ENCODE measurements at places on chromosomes 4 and X.

DNA sequence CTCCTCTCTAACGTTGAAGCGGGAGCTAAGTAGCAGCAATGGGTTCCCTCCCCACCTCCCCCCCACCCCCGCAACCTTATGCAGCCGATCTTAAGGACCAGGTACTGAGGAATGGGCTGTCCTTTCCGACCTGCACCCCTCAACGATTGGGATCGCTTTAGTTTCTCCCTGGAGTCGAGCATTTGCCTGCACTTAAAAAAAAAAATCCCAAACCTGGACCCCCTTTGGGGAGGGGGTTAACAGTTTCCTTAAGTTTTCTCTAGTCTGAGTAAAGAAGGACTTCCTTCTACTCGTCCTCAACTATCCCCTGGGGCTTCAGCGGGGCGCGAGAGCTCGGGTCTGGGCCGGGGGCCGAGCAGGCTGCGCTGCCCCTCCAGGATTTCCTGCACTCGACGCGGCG lies 25.7 kb upstream of the BCORL1 start:
- no peak for DNase-seq

DNA sequence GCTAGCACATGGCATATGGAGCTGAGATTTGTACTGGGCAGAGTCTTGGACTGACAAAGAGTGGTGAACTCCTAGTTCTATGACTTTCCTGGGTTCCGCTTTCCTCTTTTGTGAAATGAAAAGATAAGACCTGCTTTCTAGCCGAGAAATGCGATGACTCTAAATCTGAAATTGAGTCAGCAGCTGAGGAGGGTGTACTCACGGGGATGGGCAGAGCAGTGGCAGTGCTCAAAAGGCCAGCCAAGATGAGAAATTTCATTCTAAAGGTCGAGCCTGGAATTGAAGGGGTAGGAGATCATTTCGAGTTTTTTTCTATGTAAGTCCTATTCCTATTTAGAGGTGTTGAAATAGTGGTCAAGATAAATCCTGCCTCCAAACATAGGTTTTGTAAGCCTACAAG lies 47.0 kb downstream of the NUDT9 start:
- no peak for DNase-seq

DNA sequence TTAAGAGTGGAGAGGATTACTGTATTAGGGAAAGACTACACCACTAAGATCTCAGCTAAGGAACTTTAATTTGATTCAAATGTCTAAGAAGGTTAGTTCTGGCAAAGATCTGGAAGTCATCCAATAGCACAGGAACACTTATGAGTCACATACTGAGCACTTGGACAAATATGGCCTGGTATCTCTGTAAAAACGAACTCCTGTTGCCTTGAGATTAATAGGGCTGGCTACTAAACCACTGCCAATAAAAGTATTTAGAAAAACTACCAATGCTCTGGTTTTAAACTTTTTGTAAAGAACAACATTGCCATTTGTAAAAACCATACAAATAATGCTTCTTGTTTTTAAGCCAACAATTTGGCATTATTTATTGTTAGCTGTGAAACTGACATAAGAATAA lies 70.5 kb downstream of the SEC24D start:
- no peak for DNase-seq

DNA sequence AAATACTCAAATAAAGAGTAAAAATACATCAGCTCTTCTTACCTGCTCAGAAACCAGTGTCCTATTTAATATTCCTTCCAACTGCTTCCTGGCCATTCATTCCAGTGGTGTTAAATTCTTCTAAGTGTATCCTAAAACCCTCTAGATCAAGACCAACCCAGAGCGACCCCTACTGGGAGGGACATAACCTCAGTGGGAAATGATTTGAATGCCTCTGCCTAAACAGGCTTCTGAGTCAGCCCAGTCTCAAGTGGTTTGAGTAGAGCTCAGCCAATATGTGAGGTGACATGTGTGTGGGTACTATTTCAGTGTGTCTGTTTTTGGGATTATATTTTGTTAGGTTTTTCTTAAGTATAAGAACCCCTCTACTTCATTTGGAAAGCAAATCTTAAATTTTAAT lies 133.6 kb upstream of the ARHGEF9 start:
- DNase-seq = no peak

DNA sequence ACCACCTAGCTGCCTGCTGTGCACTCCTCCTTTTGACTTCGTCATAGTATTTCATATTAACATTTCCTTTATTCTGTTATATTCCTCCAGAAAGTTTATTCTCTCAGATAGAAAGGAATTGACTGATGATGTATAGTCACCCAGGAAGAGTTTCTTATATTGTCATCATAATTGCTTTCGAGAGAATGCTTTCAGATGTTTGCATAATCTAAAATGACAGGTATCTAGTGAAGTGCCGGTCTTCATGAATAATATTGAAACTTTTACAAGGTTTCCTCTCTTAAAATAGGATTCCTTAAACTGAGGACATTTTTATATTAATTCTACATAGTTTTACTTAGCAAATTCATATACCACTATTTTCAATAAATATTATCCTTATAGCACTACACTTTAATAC lies 10.1 kb downstream of the SEC24D start:
- no peak for DNase-seq

GRCh38 chr4:20086799-20087521 lies 164.7 kb upstream of the SLIT2 start:
- DNase-seq = no peak

DNA sequence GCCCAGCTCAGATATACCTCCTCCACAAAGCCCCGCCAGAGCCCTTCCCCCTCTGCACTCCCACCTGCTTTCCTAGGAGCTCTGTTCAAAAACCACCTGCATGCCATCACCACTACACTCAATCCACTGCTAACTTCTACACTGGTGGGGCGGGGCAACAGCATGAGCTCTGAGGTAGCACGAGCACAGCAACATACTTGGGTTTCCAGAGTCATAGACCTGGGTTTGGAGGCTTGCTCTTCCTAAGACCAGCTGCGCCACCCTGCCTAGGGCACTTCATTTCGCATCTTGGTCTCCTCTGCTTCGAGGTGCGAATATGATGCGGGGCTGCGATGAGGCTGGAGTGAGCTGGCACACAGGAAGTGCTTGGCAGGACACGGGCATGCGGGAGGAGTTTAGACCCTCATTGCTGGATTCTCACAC lies 3.6 kb downstream of the SASH3 start:
- no peak for DNase-seq

DNA sequence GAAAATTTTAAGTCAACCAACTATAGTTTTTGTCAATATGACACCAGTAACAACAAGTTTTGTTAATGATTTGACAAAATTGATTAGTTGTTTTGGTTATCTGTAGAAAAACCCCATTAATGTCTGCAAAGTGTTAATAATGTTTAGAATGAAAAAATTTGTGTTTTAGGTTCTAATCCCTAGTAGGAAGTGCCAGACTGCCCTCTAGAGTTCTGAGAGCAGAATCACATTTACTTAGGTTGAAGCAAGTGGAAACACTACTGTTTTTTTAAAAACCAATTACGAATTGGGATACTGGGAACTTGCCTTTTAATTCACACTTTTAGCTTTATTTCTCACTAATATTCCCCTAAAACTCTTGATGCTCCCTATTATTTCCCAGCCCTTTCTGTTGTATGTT lies 101.1 kb upstream of the CYLC1 start:
- DNase-seq = no peak

Data from HuH-7.5 (cell line).